GM04504 (cell line): ENCODE measurements at places on chromosomes 1 and 21.

DNA sequence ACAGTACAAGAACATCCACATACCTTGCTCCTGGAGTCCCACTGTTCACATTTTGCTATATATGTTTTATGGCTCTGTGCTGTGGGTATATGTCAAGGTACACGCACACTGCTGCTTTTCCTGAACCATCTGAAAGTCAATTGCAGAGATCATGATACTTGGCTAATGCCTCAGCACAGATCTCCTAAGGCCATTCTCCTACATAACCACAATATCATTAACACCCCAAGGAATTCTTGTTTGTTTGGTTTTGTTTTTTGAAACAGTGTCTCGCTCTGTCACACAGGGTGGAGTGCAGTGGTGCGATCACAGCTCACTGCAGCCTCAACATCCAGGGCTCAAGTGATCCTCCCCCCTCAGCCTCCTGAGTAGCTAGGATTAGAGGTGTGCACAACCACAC lies 16.0 kb downstream of the CTNNBIP1 start:
- no peak for DNase-seq

- no peak for DNase-seq
Measured at GRCh38 chr1:30420519-30421050, 302.8 kb downstream of the MATN1 start.

GRCh38 chr1:116667575-116668105 lies at the start of gene IGSF3:
TSS of gene IGSF3 (minus strand) at chr1:116667733. CDS start at chr1:116666326, 1,407 bp downstream.
- DNase-seq, result no peak

- no peak for DNase-seq
Measured at GRCh38 chr1:210455840-210456603, 127.3 kb downstream of the HHAT start.

DNA sequence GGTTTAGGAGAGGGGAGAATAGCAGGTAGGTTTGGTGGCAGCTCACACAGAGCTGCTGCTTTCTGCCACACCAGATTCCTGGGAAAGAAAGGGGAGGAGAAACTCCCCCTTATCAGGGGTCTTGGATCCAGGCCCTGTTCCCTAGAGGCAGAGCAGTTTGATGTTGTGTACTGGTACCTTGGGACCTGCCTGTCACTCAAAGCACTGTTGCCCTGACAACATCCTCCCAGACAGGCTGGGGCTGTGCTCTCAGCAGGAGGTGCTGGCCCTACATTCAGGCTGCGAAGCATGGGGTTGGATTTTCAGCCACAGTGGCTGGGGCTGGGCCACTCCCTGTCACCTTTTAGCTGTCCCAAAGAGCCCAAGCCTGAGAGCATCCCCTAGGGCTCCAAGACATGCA lies 188.0 kb downstream of the GRIK3 start:
- no peak for DNase-seq

GRCh38 chr21:39660191-39660980 lies 47.6 kb downstream of the B3GALT5 start:
- peak; percentile 59 for DNase-seq

DNA sequence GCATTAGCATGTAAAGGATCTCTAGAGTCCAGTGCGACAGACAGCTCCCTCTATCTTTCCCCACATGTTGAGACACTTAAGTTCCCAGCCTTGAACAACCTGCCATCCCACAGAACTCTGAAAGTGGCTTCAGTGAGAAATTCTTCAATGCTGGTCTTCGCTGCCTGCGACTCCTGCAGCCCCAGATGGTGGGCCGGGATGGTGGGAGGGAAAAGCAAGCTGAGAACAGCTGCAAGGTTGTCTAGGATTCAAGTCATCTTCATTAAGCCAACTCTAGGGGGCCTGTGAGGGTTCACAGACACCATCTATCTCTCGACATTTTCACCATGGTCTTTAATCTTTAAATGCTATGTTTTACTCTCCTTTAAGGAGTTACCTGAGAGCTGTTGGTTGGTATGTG lies 185.5 kb upstream of the C1orf174 start:
- no peak for DNase-seq

DNA sequence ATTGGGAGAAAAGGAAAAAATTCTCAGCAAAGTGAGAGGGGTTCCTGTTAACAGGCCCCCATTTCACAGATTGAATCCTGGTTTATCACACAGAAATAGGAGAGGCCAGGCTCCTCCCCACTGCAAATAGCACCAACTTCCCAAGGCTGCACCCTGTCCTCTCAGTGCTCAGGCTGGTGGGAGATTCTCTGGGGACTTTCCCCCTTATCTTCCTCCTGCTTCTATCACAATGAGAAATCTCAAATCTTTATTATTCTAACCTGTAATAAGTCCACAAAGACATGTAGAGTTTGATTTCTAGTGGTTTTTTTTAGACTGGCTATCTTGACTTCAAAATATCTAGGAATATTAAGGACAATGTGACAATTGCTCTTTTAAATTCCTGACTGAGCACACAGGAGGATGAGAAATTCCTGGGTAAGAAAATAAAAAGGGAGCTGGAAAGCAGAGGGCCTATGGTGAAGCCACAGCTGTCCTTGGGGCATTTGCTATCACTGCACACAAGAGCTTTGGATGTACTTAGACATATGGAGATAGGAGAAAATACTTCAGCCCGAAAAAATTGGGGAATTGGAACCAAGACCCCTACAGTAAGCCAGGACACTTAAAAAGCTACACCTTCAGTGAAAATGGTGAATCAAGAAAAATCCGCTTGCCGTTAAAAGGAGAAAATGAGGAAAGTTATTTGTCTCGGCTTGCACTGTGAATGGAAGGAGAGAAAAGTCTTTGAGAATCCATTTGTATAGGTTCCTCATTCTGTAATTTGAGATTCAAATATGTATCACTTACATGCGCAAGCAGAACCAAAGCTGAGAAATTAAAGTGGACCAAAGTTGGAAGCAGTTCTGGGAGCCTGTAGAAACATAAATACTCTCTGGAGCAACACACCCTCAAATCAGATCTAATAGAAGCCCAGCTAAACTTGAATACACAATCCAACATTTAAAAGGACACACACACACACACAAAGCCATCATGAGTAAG lies 65.9 kb upstream of the C1orf105 start:
- no peak for DNase-seq

DNA sequence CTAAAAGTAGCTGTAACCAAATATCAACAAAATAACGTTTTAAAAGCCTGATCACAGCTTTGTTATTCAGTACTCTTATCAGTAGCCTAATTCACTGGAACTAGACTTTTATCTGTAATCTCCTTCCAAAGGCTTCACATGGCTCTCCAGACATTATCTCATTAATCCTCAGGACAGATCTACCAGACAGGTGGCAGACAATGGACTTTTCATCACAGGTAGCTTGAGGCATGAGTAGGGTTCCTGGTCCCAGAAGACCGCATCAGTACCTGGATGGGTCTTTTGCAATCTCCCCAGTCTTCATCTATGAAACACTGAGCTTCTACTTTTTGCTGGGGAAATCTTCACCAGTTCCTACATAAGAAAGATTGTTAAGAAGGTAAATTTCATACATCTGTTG lies 132.2 kb upstream of the FOXD3 start:
- no peak for DNase-seq

- DNase-seq, result peak; percentile 61
Measured at GRCh38 chr1:16386454-16387113, 19.5 kb downstream of the SZRD1 start.

GRCh38 chr1:231053493-231054162 lies 13.6 kb upstream of the FAM89A start:
- DNase-seq, result no peak

- peak; percentile 55 for DNase-seq
Measured at GRCh38 chr1:41613689-41614574, 129.4 kb upstream of the EDN2 start.

- no peak for DNase-seq
Measured at GRCh38 chr1:1598720-1599029, 1.3 kb downstream of the FNDC10 start.
